ENCODE measurements at places on chromosomes 6 and 20. TPM values are rescaled to one million over a fixed set of nuclear protein-coding genes. Genes with fewer than 3 reads are reported as not detected.

DNA sequence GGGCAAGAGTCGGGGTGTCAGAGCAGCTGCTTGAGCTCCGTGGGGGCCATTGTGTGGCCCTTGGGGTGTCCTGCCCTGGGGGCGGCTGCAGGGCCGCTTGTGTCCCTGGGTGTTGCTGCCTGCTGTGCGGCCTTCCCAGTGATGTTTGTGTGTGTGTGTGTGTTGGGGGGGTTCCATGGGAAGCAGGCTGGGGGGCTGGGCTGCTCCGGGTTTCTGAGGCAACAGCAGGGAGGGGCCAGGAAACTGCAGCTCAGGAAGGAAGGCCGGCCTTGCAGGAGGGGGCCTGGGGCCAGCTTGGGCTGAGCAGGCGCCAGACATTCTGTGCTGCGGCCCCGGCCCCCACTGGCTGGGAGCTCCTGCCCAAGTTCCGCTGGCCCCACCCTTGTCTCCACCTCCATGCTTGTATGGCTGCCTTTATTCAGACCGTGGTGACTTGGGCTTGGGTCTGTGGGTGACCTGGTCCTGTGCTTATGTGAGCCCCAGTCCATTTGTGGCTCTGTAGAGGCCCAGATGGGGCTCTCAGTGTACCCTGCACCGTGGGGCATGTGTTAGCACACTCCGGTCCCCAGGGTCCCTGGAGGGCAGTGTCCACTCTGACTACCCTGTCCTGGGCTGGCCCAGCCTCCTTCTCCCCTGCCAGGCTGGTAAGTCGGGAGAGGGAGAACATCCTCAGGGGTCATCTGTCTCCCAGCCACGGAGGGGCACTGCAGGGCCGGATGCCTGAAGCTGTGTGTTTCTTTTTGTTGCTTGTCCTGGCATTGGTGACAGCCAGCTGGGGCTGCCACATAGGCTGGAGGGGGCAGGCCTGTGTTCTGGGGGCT, 4.6 kb upstream of the SOX18 start:
- peak; percentile 45 for DNase-seq

DNA sequence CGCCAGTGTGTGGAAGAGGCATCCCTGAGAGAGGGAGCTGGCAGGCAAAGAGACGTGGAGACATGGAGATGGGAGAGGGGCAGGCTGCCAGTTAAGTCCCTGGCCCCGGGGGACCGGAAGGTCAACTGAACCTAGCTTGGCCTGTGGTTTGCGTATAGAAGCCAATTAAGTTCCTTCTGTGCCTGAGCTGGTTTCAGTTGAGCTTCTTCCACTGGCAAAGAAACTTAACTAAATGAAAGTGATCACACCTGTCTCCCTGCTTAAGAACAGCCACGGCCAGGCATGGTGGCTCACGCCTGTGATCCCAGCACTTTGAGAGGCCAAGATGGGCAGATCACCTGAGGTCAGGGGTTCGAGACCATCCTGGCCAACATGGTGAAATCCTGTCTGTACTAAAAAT, 26.7 kb upstream of the NNAT start:
- no peak for DNase-seq

GRCh38 chr6:74409447-74409846, 713.4 kb downstream of the CD109 start:
- peak; percentile 72 for DNase-seq

DNA sequence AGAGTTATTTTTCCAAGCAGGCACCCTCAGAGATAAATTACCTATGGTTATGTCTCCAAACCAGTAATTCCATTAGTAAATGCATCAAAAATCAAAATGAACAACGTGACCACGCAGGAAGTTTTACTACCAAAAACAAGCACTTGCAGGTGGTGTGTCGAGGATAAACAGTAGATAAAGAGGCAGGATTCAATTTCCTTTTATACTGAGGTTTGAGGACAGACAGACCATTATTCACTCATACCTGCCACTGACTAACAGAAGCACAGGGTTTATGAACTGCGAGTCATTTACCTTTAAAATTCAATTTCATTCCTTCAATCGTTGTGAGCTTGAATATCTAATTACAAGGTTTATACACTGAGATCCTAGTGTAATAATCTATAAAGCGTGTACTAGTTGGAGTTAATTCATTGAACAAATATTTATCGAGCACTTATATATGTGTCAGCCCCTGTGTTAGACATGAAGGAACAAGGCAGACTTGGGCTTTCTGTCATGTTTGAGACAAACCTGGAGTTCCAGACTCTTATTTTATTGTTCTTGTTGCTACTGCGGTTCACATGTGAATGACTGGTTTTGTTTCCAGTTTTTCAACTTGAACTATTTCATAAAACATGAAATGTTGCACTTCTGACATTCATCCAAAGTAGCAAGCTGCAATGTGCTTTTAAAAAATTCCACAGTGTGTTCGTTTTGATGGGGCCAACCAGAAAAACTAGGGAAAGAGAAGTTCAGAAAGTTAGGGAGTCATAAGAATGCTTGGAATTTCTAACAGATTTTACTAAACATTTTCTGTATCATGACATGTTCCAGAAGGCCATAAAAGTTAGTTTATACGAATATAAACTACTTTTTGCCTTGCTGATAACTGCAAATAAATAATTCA, 205.6 kb downstream of the UST start:
- no peak for DNase-seq

- peak; percentile 61 for DNase-seq
Observed at GRCh38 chr6:15504581-15505350, 158.1 kb downstream of the DTNBP1 start.

C4B gene
- 1.4 TPM for total RNA-seq

GRCh38 chr6:95511404-95511803, 65.9 kb upstream of the MANEA start:
- DNase-seq, result no peak

GRCh38 chr6:169701311-169701953, 397 bp downstream of the WDR27 start:
- DNase-seq, result peak; percentile 50

- DNase-seq, result no peak
Observed at GRCh38 chr6:116352515-116353471, 18.0 kb upstream of the DSE start.

OTOR gene
- total RNA-seq, result not detected

- DNase-seq, result no peak
Observed at GRCh38 chr6:138028893-138029292, 78.3 kb downstream of the PERP start.

- DNase-seq, result no peak
Observed at GRCh38 chr6:12203001-12203400, 87.2 kb upstream of the EDN1 start.

GRCh38 chr6:75488033-75488432, 5.6 kb downstream of the FILIP1 start:
- DNase-seq, result no peak

DNA sequence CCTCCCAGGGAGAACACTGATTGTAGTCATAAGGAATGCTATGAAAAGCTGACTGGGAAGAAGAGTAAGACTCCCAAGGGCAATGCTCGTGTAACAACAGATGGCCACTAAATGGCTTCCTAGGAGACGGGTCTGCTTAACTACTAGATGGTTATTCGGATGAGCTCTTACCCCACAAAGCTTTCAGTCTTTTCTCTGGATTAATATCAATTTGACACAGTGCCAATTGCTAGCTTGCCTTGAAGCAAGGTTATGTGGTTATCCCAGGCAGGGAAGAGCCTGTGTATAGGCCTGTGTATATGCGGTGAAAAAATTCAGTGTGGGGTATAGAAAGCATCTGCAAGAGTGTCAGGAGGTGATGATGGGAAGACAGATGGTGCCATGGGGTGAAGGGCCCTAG, 86.4 kb upstream of the NOX3 start:
- DNase-seq, result no peak

DNA sequence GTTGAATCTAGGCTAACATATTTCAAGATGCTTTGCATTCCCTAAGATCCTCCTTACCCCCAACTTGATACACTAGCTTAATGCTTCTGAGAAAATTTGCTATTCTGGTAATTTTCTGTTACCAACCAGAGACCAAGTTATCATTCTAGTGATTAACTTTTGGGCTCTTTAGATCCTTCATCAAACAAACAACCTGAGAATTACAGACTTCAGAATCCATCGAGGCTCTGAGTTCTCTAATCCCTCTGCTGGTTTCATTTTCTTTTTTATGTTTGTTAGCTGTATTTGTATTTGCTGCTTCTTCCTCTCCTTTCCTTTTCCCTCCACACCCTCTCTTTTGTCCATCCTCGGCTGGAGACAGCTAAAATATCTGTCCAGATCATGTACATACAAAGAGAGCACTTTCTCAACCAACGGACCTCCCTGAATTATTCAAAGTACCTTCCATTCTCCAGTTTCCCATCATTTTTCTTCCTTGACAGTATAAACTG, 98.7 kb upstream of the RIPOR2 start:
- DNase-seq, result no peak

DNA sequence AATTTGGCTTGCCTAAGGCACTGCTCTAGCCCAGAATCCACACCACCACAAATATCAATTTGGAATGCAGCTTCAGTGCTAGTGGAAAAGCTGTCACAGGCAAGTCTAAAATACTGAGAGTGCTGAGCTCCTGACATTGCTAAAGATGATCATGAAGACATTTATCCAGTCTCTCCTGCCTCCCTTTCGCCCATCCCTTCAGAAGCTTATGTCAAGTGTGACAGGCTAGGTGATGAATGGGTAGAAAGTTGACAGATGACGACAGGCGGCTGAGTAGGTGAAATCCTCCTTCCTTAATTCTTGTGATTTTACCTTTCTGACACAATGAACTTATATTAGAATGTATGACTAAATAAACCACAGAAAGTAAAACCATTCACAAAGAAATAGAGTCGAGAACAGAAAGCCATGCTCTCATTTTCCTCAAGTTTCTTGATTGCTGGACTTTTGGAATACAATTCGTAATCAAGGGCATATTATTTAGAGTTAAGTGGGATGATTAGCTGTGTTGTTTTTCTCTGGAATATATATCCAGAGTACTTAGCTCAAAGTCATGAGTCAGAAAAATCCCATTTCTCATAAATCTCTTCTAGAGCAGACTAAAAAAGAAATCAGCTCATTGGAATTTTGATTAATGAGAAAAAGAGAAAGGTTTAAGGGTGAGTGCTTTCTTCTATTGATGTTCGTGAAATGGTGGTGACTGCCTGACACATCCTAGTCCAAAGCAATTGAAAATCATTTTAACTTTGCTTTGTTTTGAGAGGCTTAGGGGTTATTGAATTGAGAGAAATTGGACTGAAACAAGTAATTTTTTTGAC, 1228.2 kb upstream of the CITED2 start:
- no peak for DNase-seq

NMBR gene
- not detected for total RNA-seq

GHRH gene
- not detected for total RNA-seq

DNA sequence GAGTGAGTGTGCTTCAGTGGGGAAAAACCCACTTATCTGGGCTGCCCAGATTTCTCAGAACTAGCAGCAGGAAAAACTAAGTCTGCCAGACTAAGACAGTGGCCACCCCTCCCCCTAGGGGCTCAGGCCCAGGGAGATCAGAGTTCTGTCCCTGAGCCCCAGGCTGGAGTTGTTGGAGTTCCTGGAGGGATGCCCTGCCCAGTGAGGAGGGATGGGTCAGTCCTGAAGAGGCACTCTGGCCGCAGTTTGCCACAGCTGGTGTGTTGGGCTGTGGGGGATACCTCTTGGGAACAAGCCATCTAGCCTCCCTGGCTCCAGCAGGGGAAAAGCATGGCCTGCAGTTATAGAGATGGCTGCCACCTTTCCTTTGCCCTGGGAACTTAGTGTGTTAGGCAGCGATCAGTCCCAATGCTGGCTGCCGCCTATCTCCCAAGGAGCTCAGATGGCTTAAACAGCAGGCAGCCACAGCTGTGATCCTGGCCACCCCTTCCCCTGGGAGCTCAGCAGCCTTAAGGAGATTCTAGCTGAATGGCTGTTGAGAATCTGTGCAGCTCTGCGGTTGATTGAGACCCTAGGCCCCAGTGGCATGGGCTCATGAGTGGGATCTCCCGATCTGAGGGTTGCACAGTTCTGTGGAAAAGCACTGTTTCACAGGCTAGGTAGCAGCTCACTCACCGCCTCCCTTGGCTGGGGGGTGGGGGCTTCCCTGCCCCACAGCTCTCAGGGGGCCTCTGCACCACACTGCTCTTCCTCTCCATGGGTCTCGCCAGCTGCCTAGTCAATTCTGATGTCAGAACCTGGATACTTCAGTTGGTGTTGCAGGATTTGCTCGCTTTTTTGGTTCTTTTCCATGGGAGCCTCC, 13.2 kb downstream of the SIRPG start:
- DNase-seq, result no peak

PEX6 gene
- 50.5 TPM for total RNA-seq

- DNase-seq, result no peak
Observed at GRCh38 chr20:51412951-51413481, 129.5 kb downstream of the NFATC2 start.

DNA sequence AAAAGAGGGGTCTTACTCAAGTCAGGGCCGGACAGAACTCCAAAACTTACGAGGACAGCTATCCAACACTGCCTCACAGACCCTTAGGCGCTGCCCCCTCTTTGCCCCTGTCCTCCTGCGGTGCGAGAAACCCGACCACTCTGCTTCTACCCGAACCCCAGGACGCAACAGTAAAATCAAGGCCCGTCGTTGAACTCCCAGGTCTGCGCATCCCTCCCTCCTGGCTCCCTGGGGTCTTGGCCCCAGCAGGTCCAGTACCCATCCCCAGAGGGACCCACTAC, 6.4 kb downstream of the OLIG3 start:
- no peak for DNase-seq

GRCh38 chr20:32296819-32297420, 19.5 kb downstream of the KIF3B start:
- no peak for DNase-seq

- no peak for DNase-seq
Observed at GRCh38 chr6:11785415-11785773, 6.8 kb upstream of the ADTRP start.

DNA sequence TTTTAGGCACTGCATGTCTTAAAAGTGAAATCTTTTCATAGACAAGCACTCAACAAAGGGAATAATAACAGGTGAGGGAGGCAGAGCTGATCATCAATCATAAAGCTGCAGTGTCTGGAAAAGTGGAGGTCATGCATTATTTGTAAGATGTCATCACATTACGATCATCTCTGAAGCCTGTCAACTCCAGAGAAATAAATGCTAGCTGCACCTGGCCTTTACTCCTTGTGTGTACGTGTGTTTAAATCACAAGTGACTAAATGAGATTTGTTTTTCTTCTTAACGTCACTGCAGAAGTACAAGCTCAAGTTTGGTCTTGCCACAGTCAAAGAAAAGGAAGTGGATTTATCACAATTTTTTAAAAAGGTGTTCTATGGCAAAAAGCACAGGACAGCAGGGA, 275.5 kb upstream of the SGK1 start:
- DNase-seq, result no peak

EDN3 gene
- total RNA-seq, result not detected

DNA sequence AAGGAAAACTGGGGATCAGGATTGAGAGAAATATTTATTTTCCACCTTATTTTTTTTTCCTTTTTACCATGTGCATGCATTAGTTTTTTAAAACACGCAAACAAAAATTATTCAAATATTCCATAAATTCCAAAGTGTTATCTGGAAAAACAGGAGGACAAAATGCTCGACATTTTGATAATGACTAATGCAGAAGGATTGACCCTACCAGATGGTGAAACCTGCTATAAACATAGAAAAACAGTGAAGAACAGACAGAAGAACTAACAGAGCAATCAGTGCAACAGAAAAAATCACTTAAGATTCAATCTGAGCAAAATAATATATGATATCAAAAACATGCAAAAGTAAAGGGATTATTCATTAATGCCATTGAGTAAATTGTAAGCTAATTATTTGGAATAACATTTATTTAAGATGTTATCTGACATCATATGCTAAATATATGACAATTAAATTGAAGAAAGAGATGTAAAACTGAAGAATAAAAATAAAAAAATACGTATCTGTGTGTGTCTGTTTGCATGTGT, 218.4 kb downstream of the LMBRD1 start:
- no peak for DNase-seq
